Stimulated activated CD4-positive, alpha-beta T cell treated with anti-CD3 and anti-CD28 coated beads, TNF-alpha, amount 100 ng/mL, for 24 hours (primary cell): ENCODE measurements at places on chromosomes 1 and 21.

DNA sequence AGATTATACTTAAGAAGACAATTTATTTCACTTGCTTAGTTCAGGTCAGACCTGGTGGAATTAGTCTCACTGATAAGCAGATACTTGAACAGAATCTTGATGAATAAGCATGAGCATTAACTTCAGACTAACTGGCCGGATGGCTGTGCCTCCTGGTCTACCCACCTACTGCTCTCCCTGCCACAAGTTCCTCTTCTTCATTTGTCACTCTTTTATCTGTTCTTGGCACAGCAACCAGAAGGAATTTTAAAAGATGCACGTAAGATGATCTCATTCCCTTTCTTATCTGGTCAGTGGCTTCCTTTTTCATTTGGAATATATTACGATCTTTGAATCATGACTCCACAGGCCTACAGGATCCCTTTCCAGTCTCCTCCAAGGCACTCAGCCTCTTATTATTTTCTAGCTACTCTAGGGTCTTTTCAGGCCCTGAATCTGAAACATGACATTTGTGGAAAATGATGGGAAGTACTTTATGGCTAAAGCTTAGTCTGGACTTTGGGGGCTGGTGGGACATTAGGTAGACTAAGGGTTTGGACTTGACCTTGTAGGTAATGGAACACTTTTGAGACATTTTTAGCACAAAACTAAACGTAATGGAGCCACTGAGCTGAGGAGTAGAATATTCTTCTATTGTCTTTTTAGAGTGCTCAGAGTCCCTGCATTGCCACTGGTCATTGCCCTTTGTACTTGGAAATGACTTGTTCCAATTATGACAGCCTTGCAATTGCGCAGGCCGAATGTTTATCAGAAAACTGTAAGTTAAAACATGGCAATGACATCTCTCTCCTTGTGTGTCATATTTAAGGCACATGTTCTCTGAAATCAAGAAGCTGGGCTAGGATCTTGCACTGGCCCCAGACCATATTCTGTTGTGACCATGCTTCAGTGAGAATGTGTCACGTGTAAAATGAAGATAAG, 16.0 kb downstream of the ST6GALNAC3 start:
- no peak for DNase-seq

GRCh38 chr1:201328576-201328975, 45.3 kb downstream of the PKP1 start:
- no peak for DNase-seq

DNA sequence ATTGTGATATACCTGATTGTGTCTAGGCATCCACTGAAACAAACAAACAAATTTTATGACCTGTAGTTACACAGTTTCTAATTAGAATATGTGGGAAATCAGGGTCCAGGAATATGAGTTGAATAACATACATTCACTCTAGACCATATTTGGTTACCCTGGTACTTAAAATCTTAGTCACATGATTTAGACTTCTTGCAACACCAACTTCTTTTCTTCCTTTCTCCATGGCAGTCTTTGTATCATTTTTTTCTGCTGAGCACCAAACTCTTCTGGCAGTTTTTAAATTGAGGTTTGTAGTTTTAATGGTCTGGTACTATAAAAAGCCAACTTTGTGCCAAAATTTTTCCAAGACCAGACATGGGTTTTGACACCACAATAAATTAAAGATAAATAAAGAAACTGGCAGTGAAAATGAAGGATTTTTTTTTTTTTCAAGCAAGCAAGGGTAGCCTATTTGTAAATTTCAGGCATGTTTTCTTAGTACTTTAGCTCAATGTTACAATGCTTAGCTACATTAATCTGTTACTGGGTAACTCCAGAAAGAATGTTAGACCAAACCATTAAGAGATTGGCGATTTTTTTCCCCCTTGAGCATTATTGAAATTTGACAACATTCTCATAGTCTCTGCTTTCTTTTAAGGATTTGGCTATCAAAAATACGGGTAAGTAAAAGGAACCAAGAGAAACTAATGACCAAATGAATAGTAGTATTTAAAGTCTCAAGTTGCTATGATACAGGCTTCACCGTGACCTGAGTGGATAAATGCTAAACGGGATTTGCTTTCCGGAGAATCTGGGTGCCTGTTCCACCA, 108.5 kb downstream of the NFIA start:
- DNase-seq = no peak

DNA sequence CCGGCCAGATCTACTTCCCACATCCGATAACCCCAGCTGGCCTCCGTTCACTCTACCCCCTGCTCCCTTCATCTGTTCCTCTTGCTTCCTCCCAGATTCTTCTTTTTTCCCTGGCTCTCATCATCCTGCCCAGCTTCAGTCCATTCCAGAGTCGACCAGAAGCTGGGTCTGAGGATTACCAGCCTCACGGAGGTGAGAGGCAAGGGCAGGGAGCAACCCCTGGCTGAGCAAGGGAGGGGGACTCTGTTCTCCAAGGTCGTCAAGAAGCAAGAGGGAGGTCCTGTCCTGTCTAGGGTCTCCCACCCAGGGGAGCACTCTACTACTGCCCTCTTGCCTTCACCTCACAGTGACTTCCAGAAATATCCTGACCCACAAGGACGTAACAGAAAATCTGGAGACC, 3.9 kb downstream of the JTB start:
- DNase-seq = no peak

- peak; percentile 31 for DNase-seq
These were observed at the start of gene SMYD2 for GRCh38 chr1:214281021-214281719. Gene SMYD2 (plus strand): TSS chr1:214281159. CDS start chr1:214281255, 96 bp downstream.
